ENCODE measurements at places on chromosomes 5 and 9.
A peak's percentile ranks its signal among the peaks of the same experiment; 100 is the strongest.

DNA sequence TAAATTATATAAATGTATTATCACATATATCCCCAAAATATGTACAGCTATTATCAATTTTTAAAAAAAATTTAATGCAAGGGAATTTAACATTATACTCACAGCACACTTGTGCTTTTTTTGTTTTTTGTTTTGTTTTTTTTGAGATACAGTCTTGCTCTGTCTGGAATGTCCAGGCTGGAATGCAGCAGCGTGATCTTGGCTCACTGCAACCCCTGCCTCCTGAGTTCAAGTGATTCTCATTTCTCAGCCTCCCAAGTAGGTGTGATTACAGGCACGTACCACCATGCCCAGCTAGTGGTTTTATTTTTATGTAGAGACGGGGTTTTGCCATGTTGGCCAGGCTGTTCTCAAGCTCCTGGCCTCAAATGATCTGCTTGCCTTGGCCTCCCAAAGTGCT lies 58.3 kb downstream of the GLIS3 start:
- no peak for DNase-seq

DNA sequence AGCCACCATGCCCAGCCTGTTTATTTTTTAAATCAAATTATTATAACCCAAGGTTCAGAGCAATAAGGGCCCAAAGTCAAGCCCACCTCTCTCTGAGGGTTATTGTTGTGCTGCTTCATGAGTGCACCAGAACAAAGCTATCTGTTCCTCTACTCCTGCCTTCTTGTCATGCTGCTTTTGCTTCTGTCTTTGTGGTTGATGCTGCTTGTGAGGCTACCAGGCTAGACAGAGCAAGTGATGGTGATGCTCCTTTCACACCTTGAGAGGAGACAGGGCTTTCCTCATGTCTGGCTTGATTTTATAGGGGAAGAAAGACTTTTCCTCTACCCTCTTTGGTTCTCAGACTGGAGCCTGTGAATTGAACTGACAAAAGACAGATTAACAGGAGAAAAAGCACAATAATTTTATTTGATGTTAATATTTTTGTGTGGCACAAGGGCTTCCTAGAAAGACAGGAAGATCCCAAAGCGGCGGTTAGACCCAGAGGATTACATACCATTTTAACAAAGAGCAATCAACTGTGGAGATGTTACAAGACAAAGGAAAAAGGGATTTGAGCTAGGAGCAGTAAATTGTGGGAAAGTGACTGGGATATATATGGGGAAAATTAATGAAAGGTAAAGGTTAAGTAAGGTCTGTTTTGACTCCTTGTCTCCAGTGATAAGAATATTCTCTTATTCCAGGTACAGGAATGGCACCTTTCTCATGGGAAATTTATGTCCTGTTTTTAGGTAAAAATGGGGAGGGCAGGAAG lies 4.4 kb upstream of the CD180 start:
- no peak for DNase-seq

DNA sequence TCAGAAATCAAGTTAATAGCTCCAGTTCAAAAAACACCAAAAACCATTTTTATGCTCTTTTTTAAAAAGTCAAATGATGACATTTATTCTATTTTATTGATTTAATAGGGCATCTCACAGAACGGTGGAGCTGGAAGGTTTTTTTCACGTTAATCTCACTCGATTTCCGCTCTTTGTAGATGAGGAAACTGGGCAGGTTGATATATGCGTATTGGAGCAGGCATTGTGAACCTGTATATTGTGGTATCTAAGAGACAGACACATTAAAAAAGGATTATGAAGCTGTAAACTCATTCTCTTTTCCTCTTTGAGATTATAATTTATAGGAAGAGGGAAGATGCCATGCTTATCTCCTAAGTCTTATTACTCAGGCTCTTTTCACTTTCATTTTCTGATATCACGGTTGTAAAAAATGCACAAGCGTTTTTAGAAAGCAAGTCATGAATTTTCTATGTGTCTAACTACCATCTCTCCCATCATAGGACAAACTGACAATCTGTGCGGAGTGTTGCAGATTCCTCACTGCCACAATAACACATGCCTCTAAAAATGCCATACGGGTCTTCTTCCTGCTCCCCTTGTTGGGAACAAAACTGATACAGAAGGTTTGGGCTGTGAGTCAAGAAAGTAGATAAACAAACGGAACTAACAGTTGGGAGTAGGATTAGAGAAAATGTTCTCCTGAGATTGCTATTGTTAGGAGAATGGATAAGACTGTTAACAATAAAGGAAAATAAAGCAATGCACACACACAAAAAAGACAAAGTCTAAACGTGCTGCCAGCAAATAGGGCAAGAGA lies 1997.7 kb downstream of the MAT2B start:
- DNase-seq, result no peak

GRCh38 chr9:132997591-132997990 lies 19.1 kb downstream of the GFI1B start:
- no peak for DNase-seq

DNA sequence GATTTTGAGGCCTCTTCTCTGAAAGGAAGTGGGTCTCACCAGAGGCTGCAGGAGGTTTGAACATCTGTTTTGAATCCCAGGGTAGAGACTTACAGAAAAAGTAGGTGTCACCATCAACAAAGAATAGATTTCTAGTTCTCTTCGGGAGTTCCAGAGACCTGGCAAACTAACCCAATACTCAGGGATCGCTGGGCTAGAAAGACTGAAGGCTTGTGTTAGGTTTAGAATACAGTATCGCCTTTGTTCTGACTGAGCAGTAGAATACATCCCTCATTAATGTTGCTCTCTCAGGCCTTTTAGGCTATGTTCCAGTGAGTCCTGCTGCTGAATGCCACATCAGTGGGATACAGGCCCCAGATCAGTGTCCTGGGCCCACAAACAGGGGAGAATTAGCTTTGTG lies 27.2 kb downstream of the RUSC2 start:
- DNase-seq, result no peak

DNA sequence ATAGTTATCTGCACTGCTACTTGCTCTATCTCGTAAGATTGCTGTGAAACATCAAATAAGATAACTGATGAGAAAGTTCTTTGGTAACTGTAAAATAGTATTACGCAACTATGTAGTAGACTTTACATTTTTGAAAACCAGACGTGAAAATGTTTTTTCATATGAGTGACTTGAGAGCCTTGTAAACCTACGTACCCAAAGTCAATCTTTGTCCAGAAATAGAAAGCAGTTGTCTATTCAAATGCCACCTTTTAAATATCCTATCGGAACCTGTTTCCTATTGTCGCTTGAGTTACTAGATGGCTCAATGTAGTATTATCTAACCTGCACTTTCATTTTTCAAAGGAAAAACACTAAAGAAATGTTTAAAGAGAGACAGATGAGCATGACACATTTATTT lies 1.6 kb downstream of the FNIP1 start:
- DNase-seq, result no peak

GRCh38 chr9:122029898-122030297 lies 63.2 kb downstream of the TTLL11 start:
- DNase-seq, result no peak

- DNase-seq, result peak; percentile 19
These were observed 74.8 kb downstream of the SLF1 start for GRCh38 chr5:94693043-94693822.

DNA sequence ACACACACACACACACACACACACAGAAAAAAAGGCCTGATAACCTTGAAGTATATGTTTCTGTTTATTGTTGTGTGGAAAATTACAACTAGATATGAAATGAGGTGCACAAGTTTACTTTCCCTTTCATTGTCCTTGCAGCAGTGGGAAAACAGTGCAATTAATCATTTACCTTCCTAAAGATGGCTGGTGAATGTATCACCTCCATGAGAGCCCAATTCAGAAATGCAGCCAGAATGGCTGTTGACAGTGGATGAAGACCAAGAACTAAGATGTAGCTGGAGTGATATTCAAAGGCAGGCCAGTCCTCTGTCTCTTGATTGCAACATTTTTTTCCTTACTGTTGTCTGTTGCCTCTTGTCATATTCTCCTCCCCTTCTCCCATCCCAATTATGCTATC lies 49.6 kb upstream of the EIF4EBP3 start:
- DNase-seq, result no peak

- DNase-seq, result no peak
These were observed 19.4 kb downstream of the LHX2 start for GRCh38 chr9:124030969-124031451.

DNA sequence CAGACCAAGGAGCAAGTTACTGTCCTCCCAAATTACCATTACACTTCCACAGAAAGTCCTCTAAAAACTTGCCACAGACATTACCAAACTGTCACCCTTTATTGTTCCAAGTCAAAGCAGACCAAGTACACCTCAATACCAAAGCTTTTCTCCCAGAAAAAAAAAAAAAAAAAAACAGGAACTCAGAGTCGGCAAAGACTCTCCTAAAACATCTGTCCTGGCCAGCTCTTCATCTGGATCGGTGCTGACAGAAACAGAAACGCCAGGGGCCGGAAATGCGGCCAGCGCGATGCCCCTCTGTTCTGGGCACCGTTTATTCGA lies 718 bp downstream of the DEPDC1B start:
- DNase-seq, result no peak

DNA sequence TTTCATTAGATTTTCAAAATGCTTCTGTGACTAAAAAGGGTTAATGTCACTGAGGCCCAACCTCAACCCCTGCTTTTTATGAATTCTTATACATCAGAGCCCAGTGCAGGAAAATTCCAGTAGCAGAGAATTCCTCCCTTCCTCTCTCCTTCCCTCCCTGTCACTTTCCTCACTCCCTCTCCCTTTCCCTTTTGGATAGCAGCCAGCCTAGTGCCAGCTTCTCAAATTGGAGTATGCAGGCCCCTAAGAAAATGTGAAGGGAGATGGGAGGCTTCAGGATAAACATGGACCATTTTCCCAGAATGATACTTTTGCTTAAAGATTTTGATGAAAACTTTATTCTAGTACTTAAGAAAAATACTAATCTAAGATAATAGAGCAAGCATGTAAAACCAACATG lies 507.4 kb downstream of the KDM4C start:
- DNase-seq, result no peak

GRCh38 chr9:13296972-13297371 lies 17.5 kb upstream of the MPDZ start:
- no peak for DNase-seq

GRCh38 chr9:97514531-97514930 lies 13.1 kb downstream of the TMOD1 start:
- no peak for DNase-seq

- DNase-seq, result peak; percentile 61
These were observed 59.2 kb downstream of the CDH18 start for GRCh38 chr5:19928562-19929421.

GRCh38 chr9:19174127-19174912 lies 47.0 kb upstream of the PLIN2 start:
- DNase-seq, result peak; percentile 59

DNA sequence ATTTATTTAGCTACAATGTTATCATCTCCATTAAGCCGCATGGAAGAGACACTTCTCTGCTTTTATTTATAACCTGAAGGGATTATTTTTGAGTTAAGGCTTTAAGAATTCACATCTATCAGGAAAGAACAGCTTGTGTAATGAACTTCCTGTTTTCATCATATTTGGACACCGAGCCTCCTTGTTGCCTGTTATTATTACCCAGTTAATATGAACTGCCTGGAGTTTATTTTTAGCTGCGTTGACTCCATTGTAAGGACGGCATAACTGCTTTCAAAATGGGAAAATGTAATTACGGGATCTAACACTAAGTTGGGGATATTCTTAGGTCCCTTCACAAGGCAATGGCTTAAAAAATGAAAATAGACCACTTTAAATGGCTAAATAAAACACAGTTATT lies 89.0 kb upstream of the NR4A3 start:
- no peak for DNase-seq

- no peak for DNase-seq
These were observed 148.1 kb downstream of the PARP8 start for GRCh38 chr5:50814556-50814955.

DNA sequence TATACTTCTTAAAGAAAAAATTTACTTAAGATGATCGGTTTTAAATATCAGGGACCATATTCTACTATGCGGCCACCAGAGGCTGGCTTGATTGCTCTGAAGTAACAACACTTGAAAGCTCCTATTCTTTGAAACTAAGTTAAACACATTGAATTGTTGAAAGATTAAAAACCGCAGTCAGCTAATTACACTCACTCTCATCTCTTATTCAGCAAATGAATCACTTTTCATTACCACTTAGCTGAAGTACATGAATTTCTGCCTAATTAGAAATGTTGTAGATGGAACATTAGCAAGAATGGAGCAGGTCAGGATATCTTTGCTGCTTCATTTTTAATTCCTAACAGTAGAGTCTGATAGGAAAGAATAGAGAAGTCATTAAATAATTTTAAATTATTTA lies 42.3 kb downstream of the LSM11 start:
- no peak for DNase-seq

DNA sequence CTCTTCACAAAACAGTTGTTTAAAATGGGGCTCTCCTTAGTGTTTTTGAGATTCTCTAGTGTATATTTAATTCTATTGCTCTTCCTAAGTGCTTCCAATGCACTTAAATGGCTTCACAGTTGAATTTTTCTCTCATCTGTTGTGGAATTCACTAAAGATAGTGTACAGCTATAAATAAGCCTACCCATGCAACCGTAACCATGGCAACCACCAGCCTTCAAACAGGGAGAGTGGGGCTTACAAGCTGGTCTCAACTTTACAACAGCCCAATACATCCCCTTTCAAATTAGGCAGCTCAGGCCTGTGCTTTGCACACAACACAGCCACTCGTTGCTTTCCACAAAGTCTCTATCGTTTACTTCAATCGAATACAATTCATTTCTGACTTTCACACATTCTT lies 144.0 kb upstream of the PLPPR1 start:
- no peak for DNase-seq

GRCh38 chr9:131635285-131635684 lies 90.0 kb downstream of the PRRT1B start:
- DNase-seq, result peak; percentile 91

DNA sequence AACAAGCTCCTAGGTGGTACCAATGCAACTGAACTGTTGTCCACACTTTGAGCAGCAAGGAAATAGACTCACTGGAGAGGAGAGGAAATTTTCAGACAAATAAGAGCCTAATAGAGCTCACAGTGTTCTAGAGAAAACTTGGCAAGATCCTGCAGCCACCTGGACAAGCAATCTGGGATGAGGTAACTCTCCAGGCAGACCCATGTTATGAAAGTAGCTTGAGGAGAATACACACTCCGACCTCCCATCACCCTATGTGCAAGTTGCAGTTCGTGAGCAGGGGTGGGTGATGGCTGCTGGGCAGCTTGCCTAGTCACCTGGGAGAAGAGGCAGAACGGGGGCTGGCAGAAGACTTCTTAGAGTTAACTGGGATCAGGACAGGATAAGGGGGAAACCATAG lies 102.2 kb downstream of the KLF4 start:
- no peak for DNase-seq

GRCh38 chr5:402615-403359 lies 40.2 kb upstream of the EXOC3 start:
- DNase-seq, result no peak
